ENCODE measurements at places on chromosomes 6 and 20.

DNA sequence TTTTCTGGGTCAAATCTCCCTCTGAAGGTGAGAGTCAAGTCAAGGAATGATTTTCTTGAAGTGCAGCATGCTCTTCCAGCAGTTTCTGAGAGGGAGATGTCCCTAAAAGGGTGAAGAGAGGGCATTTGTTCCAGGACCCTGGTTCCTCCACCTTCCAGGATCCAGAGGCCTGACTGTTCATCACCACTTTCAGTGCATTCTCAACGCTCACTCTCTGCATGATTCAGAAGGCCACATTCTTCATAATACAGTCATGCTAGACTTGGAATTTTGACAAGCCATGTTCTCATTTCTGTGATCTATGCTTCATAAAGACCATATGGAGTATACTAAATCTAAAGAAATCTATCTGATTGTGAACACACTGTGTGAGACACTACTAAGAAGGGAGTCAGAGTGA is 85.1 kb downstream of the PDE7B start:
- no peak for DNase-seq

DNA sequence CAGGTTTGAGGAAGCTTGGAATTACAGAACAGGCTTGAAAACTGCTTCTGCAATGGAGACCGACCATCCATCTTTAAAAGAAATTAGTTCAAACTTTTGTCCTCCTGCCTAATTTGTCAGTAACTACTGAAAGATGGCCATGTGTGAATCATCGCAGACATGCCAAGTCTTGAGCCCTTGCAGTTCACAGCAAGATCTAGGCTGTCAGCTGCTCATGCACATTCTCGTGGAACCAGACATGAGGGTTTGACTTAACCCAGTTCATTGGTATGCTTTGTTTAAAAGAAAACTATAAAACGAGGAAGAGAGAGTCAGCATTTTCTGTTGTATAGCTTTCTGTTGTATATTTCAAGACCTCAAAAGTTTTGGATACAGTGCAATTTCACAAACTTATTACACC is 74.0 kb upstream of the SAMD5 start:
- no peak for DNase-seq

DNA sequence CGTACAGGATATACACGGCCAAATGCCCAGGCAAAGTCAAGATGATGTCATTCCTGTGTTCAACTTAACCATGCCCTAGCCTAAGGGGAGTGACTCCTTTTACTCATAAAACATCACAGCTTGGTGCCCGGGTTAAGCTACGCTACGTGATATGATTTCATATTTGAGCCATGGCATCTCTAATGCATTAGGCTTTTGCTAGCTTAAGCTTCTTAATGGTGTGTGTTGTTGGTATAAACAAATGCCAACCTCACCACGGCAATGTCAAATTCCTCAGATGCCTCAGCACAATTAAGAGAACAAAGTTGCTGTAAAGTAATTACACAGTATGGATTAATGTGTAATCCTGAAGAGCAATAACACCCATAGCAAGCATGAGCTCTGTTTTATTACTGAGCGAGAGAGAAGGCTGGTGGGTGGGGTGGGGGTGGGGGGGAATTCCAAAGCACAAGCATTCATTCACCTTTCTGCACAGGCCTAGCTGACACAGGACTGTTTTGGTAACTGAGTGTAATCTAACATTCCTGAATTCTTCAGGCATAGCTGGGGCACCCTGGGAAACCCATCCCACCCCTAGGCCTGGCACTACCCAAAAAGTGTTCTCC is 44.7 kb upstream of the CNKSR3 start:
- no peak for DNase-seq

DNA sequence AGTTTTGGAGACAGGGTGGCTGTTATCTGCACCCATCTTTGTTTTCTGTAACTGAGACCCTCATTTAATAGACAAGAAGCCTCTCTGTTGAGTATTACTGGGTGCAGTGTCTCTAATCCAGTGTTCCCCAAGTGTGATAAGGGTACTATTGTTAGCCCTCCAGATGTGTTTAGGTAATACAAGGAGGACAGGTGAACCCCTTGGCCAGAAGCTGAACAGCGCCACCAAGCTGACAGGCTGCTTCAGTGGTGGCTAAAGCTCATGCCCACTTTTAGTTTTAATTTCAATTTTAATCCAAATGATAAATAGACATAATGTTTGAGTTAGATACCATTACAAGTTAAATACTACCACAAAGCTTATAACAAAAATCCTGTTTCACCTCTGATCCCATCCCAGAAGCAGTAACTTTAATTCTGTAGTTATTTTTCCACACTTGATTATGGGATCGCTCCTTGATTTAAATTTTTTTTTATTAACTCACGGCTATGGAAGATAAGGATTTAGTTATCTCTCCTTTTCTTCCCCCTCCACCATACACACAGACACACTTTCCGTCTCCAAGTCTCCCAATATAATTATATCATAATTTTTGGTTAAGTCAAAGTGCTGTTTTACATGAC is 8.4 kb upstream of the STK35 start:
- no peak for DNase-seq

- DNase-seq = no peak
Observed at GRCh38 chr6:43714311-43715055, 26.9 kb upstream of the MRPS18A start.

- no peak for DNase-seq
Observed at GRCh38 chr6:142900227-142900971, 44.6 kb downstream of the HIVEP2 start.

DNA sequence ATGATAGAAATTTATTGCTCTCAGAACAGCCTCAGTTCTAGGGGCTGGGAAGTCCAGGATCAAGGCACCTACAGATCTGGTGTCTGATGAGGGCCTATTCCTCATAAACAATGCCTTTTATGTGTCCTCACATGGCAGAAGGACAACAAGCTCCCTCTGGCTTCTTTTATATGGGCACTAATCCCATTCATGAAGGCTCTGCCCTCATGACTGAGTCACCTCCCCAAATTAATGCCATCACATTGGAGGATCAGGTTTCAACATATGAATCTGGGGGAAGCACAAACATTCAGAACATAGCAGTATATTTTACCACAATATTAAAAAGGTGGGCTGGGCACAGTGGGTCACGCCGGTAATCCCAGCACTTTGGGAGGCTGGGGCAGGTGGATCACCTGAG is 58.5 kb upstream of the CCN6 start:
- DNase-seq = no peak

GRCh38 chr6:128443553-128443952 is 76.8 kb downstream of the PTPRK start:
- no peak for DNase-seq

GRCh38 chr20:32497589-32498224 is 87.4 kb downstream of the NOL4L start:
- DNase-seq = no peak

- DNase-seq = no peak
Observed at GRCh38 chr6:162612613-162613012, 115.0 kb downstream of the PRKN start.

DNA sequence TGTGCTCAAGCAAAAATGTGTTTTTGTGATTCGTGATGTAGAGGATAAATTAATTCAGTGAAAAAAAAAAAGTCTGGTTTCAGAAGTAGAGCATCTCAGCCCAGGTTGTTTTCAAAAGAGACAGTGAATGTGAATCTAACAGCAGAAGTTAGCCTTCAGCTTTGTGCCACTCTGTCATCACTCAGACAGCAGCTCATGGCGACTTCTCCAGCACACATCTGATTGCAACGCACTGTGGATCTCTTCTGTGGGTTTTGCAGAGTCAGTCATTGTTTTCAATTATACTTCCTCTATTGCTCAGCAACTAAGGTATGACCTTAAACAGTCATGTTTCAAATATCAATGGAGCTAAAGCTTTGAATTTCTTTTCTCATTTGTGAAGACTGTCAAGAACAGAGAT is 335.5 kb upstream of the POU3F2 start:
- DNase-seq = no peak

DNA sequence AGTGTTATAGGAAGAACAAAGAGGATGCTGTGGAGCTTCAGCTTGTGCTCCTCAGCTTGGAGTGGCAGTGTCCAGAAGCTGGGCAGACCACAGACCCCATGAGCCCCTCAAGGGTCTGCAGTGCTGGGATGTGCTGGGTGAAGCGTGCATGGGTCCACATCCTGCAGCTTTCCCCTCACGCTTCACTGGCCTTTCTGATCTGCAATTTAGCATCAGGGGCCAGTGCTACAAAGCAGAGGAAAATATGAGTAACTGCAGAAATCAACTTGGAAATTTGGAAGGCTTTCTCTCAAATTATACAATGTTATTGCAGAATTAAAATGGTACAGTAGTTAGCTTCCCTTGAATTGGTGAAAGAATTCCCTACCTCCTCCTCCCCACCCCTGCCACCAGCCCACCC is 10.1 kb downstream of the SLC17A4 start:
- DNase-seq = no peak

DNA sequence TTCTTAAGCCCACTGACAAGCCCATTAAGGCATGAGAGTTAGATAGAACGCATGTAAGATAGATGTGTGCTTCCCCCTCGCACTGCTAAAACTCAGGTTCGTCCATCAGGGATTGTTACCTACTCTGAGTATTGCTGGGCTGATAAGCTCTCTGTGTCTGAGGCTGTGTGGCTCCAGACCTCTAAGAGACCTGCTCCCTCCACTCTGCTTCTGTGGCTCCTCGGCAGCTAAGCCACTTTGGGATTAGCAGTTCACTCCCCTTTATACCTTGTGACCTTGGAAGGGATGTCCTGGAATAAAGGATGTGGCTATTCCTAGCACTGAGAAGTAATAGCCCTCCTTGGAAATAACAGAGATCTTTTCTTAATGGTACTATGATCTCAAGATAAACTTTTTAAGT is 164.9 kb downstream of the TMEM242 start:
- DNase-seq = no peak

DNA sequence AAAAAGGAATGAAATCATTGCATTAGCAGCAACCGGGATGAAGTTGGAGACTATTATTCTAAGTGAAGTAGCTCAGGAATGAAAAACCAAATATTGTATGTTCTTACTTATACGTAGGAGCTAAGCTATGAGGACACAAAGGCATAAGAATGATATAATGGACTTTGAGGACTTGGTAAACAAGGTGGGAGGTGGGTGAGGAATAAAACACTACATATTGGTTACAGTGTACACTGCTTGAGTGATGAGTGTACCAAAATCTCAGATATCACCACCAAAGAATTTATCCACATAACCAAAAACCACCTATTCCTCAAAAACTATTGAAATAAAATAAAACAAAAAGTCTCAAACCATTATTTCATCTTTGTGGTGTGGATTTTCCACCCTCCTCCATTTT is 593.5 kb downstream of the TENT5A start:
- no peak for DNase-seq

- no peak for DNase-seq
Observed at GRCh38 chr6:168305096-168305749, 14.4 kb downstream of the DACT2 start.

- no peak for DNase-seq
Observed at GRCh38 chr6:33190504-33191107, 1.7 kb downstream of the COL11A2 start.

DNA sequence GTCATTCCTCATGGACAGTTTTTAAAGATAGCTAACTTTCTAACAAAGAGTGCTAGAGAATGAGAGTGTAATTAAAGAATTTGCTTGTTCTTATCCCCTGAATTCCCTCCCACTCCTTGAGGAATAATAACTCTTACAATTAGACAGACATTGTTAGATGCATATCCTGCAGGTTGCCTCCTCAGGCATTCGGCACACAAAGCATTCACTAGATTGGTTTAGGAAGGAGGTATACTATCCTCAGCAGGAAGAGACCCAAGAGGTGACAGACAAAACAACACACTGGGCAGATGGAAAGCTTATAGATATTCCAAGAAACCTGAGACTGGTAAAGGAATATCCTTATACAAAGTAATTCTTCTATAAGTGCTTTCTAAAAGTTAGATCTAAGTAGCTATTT is 109.1 kb upstream of the FAM184A start:
- no peak for DNase-seq

Measured in GM19239 (cell line).